Subcutaneous preadipocyte (primary cell): ENCODE measurements at places on chromosomes 1 and 21. TPM values are rescaled to one million over a fixed set of nuclear protein-coding genes. Genes with fewer than 3 reads are reported as not detected.

LAD1 gene
- not detected in 2 replicates for total RNA-seq

GPA33 gene
- total RNA-seq = not detected in 2 replicates

TCHHL1 gene
- total RNA-seq = not detected in 2 replicates

SHE gene
- total RNA-seq = under 0.01 TPM in 1 of 2 replicates, not detected in the other

EVA1C gene
- total RNA-seq = 7.2 and 8.5 TPM in 2 replicates

VANGL2 gene
- total RNA-seq = under 0.01 TPM in 1 of 2 replicates, not detected in the other

CPTP gene
- 12.5 and 12.9 TPM in 2 replicates for total RNA-seq

CD34 gene
- total RNA-seq = under 0.01 and 0.39 TPM in 2 replicates

IFNLR1 gene
- total RNA-seq = not detected in 2 replicates

NUDT4B gene
- 21.7 and 23.9 TPM in 2 replicates for total RNA-seq

MIB2 gene
- total RNA-seq = 36.0 and 38.2 TPM in 2 replicates
